ENCODE measurements at places on chromosomes 3 and 15.

DNA sequence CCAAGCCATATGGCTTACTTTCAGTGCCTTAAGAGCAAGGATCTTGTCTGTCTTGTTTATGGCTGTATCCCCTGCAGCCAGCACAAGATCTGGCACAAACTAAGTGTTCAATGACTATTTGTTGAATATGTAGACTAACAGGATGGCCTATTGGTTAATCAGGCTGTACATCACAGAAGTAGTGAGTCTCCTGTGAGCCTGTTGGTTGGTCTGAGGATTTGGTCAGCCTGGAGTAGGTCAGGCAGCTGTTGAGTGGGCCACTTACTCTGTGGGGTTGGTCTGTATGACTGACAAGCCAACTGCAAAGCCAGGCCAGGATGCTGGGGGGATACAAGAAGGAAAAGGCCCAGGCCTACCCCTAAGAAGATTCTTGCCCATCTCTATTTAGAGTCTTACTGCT, 33.4 kb upstream of the CILP start:
- peaks cover 2% of the 10 kb centered on the region for H3K4me1 ChIP-seq
- DNase-seq = no peak
- peaks cover 1% of the 10 kb centered on the region for H3K36me3 ChIP-seq
- no peak overlapping the region for H3K27ac ChIP-seq
- no peaks in the 10 kb centered on the region for H3K27me3 ChIP-seq
- no peak overlapping the region for H3K4me3 ChIP-seq

- no peaks in the 10 kb centered on the region for H3K36me3 ChIP-seq
- H3K27ac ChIP-seq = no peak overlapping the region
- H3K27me3 ChIP-seq = peaks cover 3% of the 10 kb centered on the region
- H3K4me3 ChIP-seq = no peak overlapping the region
- H3K4me1 ChIP-seq = no peaks in the 10 kb centered on the region
Measured at GRCh38 chr15:77836121-77836692, 203.5 kb upstream of the LINGO1 start.

- H3K27me3 ChIP-seq = peaks cover 50% of the 10 kb centered on the region
- peaks cover 4% of the 10 kb centered on the region for H3K36me3 ChIP-seq
- H3K4me1 ChIP-seq = peaks cover 4% of the 10 kb centered on the region
- peak overlapping the region; percentile 57 for H3K4me3 ChIP-seq
Measured at GRCh38 chr15:29568840-29569532, 253.3 kb downstream of the TJP1 start.

DNA sequence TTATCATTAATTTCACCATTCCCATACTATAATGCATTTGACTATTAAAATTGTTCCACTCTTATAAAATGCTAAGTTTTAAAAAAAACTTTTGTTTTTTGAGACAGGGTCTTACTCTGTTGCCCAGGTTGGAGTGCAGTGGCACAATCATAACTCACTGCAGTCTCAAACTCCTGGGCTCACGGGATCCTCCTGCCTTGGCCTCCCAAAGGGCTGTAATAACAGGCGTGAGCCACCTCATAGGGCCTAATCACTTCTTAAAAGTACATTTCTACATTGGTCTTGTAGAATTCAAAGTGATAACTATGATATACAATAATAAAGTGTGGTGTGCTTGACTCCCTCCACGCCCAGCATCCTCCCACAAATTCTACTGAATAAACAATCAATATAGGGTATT, 3.0 kb downstream of the DENND4A start:
- H3K4me1 ChIP-seq = peaks cover 43% of the 10 kb centered on the region
- H3K27ac ChIP-seq = peak overlapping the region; percentile 15
- H3K4me3 ChIP-seq = peak overlapping the region; percentile 99

- peak overlapping the region; percentile 80 for H3K27ac ChIP-seq
- peaks cover 22% of the 10 kb centered on the region for H3K36me3 ChIP-seq
- peak overlapping the region; percentile 59 for H3K4me3 ChIP-seq
- DNase-seq = peak; percentile 93
Measured at GRCh38 chr15:69758810-69759790, 306.5 kb downstream of the RPLP1 start.

- H3K4me3 ChIP-seq = no peak overlapping the region
- no peak for DNase-seq
- no peak overlapping the region for H3K27ac ChIP-seq
- peaks cover 10% of the 10 kb centered on the region for H3K36me3 ChIP-seq
- no peaks in the 10 kb centered on the region for H3K27me3 ChIP-seq
Measured at GRCh38 chr3:101351829-101352228, 31.5 kb upstream of the IMPG2 start.

- H3K4me1 ChIP-seq = no peaks in the 10 kb centered on the region
- H3K36me3 ChIP-seq = no peaks in the 10 kb centered on the region
- peaks cover 3% of the 10 kb centered on the region for H3K27me3 ChIP-seq
- H3K27ac ChIP-seq = no peak overlapping the region
Measured at GRCh38 chr3:138467931-138468330, 33.5 kb downstream of the ESYT3 start.

DNA sequence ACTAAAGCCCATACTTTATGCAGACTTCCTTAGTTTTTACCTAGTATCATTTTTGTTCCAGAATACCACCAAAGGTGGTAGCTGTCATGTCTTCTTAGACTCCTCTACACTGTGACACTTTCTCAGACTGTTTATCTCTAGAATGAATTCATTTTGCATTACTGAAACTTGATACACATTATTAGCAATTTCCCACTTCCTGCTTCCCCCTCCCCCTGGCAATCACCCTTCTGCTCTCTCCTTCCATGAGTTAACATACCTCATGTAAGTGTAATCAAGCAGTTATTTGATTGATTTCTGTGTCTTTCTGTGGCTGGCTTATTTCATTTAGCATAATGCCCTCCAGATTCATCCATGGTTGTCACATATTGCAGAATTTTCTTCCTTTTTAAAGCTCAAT, 204.9 kb downstream of the STAG1 start:
- DNase-seq = no peak
- H3K27ac ChIP-seq = no peak overlapping the region
- peaks cover 22% of the 10 kb centered on the region for H3K36me3 ChIP-seq
- H3K4me3 ChIP-seq = no peak overlapping the region
- no peaks in the 10 kb centered on the region for H3K27me3 ChIP-seq

- no peak overlapping the region for H3K27ac ChIP-seq
- no peak overlapping the region for H3K4me3 ChIP-seq
- DNase-seq = peak; percentile 48
- H3K27me3 ChIP-seq = peaks cover 7% of the 10 kb centered on the region
Measured at GRCh38 chr3:122014741-122015140, 7.3 kb downstream of the ILDR1 start.

- H3K4me1 ChIP-seq = no peaks in the 10 kb centered on the region
- H3K27ac ChIP-seq = no peak overlapping the region
- no peaks in the 10 kb centered on the region for H3K27me3 ChIP-seq
- no peak overlapping the region for H3K4me3 ChIP-seq
- DNase-seq = no peak
Measured at GRCh38 chr15:96733721-96734120, 403.2 kb downstream of the NR2F2 start.

GRCh38 chr3:170621256-170621655, 35.4 kb upstream of the SLC7A14 start:
- no peak for DNase-seq
- H3K27ac ChIP-seq = no peak overlapping the region
- no peaks in the 10 kb centered on the region for H3K4me1 ChIP-seq
- peaks cover 3% of the 10 kb centered on the region for H3K27me3 ChIP-seq
- H3K36me3 ChIP-seq = no peaks in the 10 kb centered on the region

GRCh38 chr3:172031996-172032395, 7.4 kb upstream of the FNDC3B start:
- no peaks in the 10 kb centered on the region for H3K27me3 ChIP-seq
- no peak for DNase-seq
- H3K4me1 ChIP-seq = peaks cover 6% of the 10 kb centered on the region
- H3K27ac ChIP-seq = no peak overlapping the region
- no peak overlapping the region for H3K4me3 ChIP-seq

- no peaks in the 10 kb centered on the region for H3K4me1 ChIP-seq
- H3K27me3 ChIP-seq = no peaks in the 10 kb centered on the region
- no peaks in the 10 kb centered on the region for H3K36me3 ChIP-seq
Measured at GRCh38 chr15:93656041-93656440, 567.0 kb upstream of the RGMA start.

GRCh38 chr3:191627064-191627463, 166.1 kb downstream of the PYDC2 start:
- H3K4me1 ChIP-seq = no peaks in the 10 kb centered on the region
- no peak for DNase-seq
- H3K27ac ChIP-seq = no peak overlapping the region
- no peaks in the 10 kb centered on the region for H3K36me3 ChIP-seq

GRCh38 chr3:184073621-184074020, 20.8 kb downstream of the HTR3C start:
- H3K27me3 ChIP-seq = peaks cover 5% of the 10 kb centered on the region
- no peak overlapping the region for H3K4me3 ChIP-seq
- no peak for DNase-seq
- H3K27ac ChIP-seq = no peak overlapping the region

DNA sequence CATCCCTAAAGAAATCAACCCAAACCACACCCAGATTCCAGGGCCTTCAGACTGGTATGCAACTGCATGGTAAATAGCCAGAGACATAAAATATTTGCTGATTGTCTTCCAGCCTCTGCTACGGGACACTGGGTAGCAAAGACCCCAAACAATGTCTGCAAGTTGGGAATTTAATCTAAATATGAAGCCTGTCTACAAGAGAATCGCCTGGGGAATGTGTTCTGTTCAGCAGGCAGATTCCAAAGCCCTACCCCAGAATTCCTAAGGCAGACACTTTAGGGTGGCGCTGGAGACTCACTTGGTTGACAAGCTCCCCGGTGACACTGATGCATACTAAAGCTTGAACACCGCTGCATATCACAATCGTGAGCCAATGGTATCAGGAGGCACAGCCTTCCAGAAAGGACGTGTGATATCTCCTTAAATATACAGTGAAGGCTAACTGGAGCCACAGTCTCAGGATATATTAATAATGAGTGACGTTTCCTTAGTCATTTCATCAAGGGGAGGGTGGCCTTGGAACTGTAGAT, 684.1 kb downstream of the NTRK3 start:
- H3K36me3 ChIP-seq = no peaks in the 10 kb centered on the region
- H3K27me3 ChIP-seq = peaks cover 3% of the 10 kb centered on the region
- H3K4me3 ChIP-seq = no peak overlapping the region
- peaks cover 6% of the 10 kb centered on the region for H3K4me1 ChIP-seq
- DNase-seq = no peak
- no peak overlapping the region for H3K27ac ChIP-seq

DNA sequence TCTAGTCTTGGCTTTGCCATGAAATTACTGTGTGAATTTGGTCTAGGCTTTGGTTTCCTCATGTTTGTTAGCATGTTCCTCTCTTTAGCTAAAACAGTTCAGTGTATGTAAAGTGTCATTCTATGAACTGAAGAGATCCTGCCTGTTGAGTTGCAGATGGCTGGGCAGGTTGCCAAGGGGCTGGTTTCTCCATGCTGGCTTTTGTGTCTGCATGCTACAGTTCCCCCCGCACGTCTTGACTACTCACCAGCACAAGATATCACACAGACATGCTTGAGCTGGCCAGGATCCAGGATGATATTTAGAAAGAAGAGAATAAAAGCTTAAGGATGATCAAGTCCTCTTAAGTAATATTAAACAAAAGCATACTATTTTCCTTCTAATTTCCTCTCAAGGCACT, 90.2 kb downstream of the CERS3 start:
- no peak for DNase-seq
- no peaks in the 10 kb centered on the region for H3K4me1 ChIP-seq
- H3K4me3 ChIP-seq = no peak overlapping the region
- H3K27ac ChIP-seq = no peak overlapping the region

- H3K4me3 ChIP-seq = no peak overlapping the region
- peaks cover 2% of the 10 kb centered on the region for H3K27me3 ChIP-seq
- H3K36me3 ChIP-seq = no peaks in the 10 kb centered on the region
- H3K4me1 ChIP-seq = peaks cover 28% of the 10 kb centered on the region
- H3K27ac ChIP-seq = no peak overlapping the region
Measured at GRCh38 chr3:122013448-122013925, 8.6 kb downstream of the ILDR1 start.

- no peak for DNase-seq
- peaks cover 11% of the 10 kb centered on the region for H3K27me3 ChIP-seq
- no peaks in the 10 kb centered on the region for H3K36me3 ChIP-seq
- H3K4me3 ChIP-seq = no peak overlapping the region
Measured at GRCh38 chr3:25820366-25820765, 30.5 kb downstream of the OXSM start.

GRCh38 chr15:58331560-58331912, 100.3 kb upstream of the LIPC start:
- H3K36me3 ChIP-seq = no peaks in the 10 kb centered on the region
- H3K4me3 ChIP-seq = peak overlapping the region; percentile 67
- peaks cover 33% of the 10 kb centered on the region for H3K4me1 ChIP-seq
- H3K27me3 ChIP-seq = no peaks in the 10 kb centered on the region

GRCh38 chr3:128285042-128285966, 132.0 kb downstream of the EEFSEC start:
- H3K27ac ChIP-seq = no peak overlapping the region
- H3K27me3 ChIP-seq = no peaks in the 10 kb centered on the region
- no peak overlapping the region for H3K4me3 ChIP-seq
- no peaks in the 10 kb centered on the region for H3K4me1 ChIP-seq
- DNase-seq = peak; percentile 0

DNA sequence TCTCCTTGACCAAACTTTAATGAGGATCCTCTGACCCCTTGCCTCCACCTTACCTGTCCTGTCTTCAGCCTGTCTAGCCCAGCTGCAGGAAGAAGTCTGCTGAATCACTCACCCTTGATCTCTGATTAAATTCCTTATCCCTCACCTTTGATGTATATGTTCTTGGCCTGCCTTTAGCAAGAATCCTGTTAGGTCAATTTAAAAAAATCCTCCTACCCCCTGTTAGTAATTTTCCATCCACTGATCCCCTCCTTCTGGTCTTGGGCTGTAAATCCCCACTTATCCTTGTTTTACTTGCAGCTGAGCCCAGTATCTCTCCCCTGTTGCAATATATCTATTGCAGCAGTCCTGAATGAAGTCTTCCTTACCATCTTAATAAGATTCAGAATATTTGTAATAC, 39.0 kb downstream of the MYH15 start:
- H3K4me3 ChIP-seq = no peak overlapping the region
- no peak overlapping the region for H3K27ac ChIP-seq
- no peak for DNase-seq
- no peaks in the 10 kb centered on the region for H3K4me1 ChIP-seq
- no peaks in the 10 kb centered on the region for H3K36me3 ChIP-seq
- H3K27me3 ChIP-seq = peaks cover 10% of the 10 kb centered on the region

GRCh38 chr3:28317438-28318022, 31.0 kb upstream of the ZCWPW2 start:
- peak; percentile 11 for DNase-seq
- no peak overlapping the region for H3K27ac ChIP-seq
- H3K36me3 ChIP-seq = peaks cover 30% of the 10 kb centered on the region

- peaks cover 12% of the 10 kb centered on the region for H3K27me3 ChIP-seq
- no peak overlapping the region for H3K4me3 ChIP-seq
- H3K4me1 ChIP-seq = peaks cover 4% of the 10 kb centered on the region
- H3K27ac ChIP-seq = no peak overlapping the region
Measured at GRCh38 chr3:30199096-30199759, 407.2 kb upstream of the TGFBR2 start.
